ENCODE measurements at places on chromosomes 1 and 21. TPM values are rescaled to one million over a fixed set of nuclear protein-coding genes. Genes with fewer than 3 reads are reported as not detected.

Gene COL11A1
- total RNA-seq, result 8.8 TPM

Gene KRTAP13-2
- not detected for total RNA-seq

Gene TRAF3IP3
- not detected for total RNA-seq

Gene SYT11
- total RNA-seq, result 20.8 TPM

Gene ASCL5
- not detected for total RNA-seq

All from bronchus fibroblast of lung (primary cell).